ENCODE measurements at places on chromosomes 11 and 22.

GRCh38 chr11:866481-866880 lies 23.8 kb downstream of the TSPAN4 start:
- no peak for DNase-seq

DNA sequence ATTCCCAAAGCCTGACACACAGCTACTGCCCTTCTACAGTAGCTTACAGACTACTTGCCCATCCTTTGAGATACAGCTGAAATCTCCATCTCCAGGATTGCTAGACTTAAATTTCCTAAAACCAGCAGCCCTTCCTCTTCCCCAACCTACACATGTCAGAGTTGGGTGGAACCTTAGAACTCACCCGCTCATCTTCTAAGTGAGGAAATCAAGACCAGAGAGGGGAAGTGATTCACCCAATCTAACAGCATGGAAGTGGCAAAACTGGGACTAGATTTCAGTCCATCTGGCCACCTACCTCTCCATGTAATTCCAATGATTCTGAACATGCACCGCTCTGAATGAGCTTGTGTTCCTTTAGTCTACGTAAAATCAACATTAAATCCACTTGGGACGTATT lies 1.0 kb upstream of the TMEM86A start:
- no peak for DNase-seq

GRCh38 chr11:128741916-128742315 lies 48.0 kb downstream of the FLI1 start:
- no peak for DNase-seq

DNA sequence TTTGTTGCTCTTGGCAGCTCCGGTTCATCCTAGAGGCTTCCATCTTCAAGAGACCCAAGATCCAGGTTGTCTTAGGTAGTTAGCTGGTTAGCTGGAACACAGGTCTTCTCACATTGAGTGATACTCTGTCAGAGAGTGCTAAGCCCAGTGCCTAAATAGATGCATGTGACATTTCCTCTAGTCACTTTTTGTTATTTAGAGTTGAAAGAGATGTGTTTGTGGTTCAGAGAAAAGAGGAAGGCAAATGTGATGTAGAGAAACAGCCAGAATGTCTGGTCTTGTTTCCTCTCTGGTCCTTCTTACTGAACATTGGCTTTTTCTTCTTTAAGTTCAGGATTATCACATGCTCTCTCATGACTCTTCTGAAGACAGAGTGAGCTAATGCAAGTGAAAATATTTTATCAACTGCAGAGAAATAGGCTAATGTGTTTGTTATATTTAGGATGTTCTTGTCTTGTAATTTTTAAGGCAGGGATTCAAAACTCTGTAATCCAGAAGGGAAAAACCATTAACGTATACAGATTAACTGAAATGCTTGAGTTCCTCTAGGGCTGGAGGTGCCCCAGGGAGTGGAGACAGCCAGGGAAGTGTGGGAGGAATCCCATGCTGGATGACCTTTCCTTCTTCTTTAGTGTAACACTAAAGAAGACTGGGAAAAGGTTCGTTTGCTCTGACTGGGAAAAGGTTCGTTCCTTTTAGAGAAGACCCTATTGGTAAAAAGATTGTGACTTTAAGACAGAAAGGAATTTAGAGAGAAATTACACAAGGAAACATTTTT lies 75.4 kb downstream of the SWAP70 start:
- no peak for DNase-seq

DNA sequence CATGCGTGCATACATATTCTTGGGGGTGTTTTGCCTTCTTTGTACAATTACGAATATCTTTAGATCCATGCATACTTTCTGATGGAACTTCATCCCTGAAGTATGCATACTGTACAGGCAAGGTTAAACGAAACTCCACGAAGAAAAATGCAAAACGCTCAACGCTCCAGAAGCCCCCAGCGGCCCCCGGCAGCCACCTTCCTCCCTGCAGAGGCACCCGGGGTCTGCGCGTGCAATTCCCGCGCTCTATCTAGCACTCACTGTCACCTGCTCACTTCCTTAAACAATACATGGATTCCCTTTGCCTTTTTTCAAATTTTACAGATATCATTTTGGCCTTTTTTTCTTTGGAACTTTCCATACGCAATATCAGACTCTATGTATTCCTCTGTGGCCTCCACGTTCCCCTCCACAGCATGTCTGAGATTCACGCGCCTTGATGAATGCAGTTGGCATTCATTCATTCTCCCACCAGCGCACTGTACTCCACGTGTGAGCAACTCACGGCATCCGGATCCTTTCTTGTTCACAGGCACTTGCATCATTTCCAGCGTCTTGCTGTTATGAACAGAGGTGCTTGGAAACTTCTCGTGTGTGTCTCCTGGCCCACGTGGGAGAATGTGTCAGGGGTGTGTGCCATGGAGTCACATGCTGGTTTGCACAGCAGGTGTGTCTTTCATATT lies 214.3 kb downstream of the CTTN start:
- no peak for DNase-seq
